ENCODE measurements at places on chromosomes 3 and 15.

- no peak for DNase-seq
- H3K27me3 ChIP-seq: no peaks in the 10 kb centered on the region
- H3K4me3 ChIP-seq: no peak overlapping the region
- no peak overlapping the region for H3K27ac ChIP-seq
Measured at GRCh38 chr3:12687948-12688347, 24.0 kb upstream of the RAF1 start.

GRCh38 chr15:56933410-56933809 lies 15.0 kb downstream of the TCF12 start:
- no peak overlapping the region for H3K4me3 ChIP-seq
- H3K27ac ChIP-seq: no peak overlapping the region
- H3K4me1 ChIP-seq: peaks cover 22% of the 10 kb centered on the region
- H3K36me3 ChIP-seq: no peaks in the 10 kb centered on the region
- no peaks in the 10 kb centered on the region for H3K27me3 ChIP-seq

- H3K27me3 ChIP-seq: no peaks in the 10 kb centered on the region
- H3K36me3 ChIP-seq: no peaks in the 10 kb centered on the region
- no peaks in the 10 kb centered on the region for H3K4me1 ChIP-seq
- no peak overlapping the region for H3K4me3 ChIP-seq
- H3K27ac ChIP-seq: no peak overlapping the region
Measured at GRCh38 chr3:186922790-186923189, 7.5 kb upstream of the ST6GAL1 start.

- no peak overlapping the region for H3K4me3 ChIP-seq
- no peak for DNase-seq
Measured at GRCh38 chr15:41445399-41445798, 28.5 kb downstream of the RTF1 start.

All from right lobe of liver (tissue), 6 donors.